ENCODE measurements at places on chromosomes 7 and 10. TPM values are rescaled to one million over a fixed set of nuclear protein-coding genes. Genes with fewer than 3 reads are reported as not detected.

Gene KMT2E
- 97.4 TPM for total RNA-seq

Gene PKD1L1
- total RNA-seq: 0.28 TPM

DNA sequence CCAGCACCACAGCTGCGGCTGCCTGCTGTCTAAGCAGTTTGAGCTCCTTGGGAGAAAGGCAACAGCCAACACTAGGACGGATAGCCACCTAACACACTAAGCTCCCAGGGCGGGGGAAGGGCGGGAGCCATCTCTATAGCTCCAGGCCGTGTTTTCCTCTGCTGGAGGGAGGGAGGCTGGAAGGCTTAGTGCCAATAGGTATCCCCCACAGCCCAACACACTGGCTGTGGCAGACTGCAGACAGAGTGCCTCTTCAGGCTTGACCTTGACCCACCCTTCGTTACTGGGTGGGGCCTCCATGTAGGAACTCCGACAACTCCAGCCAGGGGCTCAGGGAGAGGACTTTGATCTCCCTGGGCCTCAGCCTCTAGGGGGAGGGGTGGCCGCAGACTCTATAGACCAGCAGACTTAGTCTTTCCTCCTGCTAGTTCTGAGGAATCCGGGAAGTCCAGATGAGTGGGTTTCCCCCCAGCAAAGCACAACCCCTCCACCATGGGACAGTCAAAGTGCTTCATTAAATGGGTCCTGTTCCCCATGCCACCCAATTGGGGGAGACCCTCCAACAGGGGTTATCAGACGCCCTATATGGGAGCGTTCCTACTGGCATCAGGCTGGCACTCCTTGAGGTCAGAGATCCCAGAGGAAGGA is 314.4 kb upstream of the MKI67 start:
- DNase-seq: no peak
- no peaks in the 10 kb centered on the region for H3K4me1 ChIP-seq
- no peaks in the 10 kb centered on the region for H3K27me3 ChIP-seq
- no peak overlapping the region for H3K4me3 ChIP-seq
- H3K27ac ChIP-seq: no peak overlapping the region
- no peaks in the 10 kb centered on the region for H3K36me3 ChIP-seq

GRCh38 chr7:97770850-97771249 is 39.0 kb downstream of the TAC1 start:
- no peaks in the 10 kb centered on the region for H3K27me3 ChIP-seq
- H3K27ac ChIP-seq: no peak overlapping the region
- H3K4me1 ChIP-seq: no peaks in the 10 kb centered on the region
- DNase-seq: no peak

DNA sequence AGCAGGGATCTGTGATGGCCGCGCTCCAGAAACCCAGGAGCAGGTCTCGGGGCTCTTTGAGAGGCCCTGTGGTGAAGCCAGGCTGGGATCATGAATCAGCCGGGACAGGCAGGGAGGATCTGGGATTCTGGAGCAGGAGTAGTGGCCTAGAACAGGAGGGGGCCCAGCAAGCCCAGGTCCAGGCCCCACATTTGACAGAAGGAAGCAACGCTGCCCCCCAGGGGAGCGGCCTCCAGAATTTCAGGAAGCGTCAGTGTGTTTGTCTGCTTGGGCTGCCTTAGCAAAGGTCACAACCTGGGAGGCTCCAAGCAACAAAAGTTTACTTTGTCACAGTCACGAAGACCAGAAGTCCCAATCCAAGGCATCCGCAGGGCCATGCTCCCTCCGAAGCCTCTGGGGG is 36.8 kb downstream of the CLRN3 start:
- no peak overlapping the region for H3K27ac ChIP-seq
- H3K27me3 ChIP-seq: no peaks in the 10 kb centered on the region
- DNase-seq: no peak
- no peaks in the 10 kb centered on the region for H3K36me3 ChIP-seq
- no peak overlapping the region for H3K4me3 ChIP-seq
- no peaks in the 10 kb centered on the region for H3K4me1 ChIP-seq

- H3K36me3 ChIP-seq: no peaks in the 10 kb centered on the region
- H3K4me3 ChIP-seq: peak overlapping the region; percentile 19
- no peaks in the 10 kb centered on the region for H3K27me3 ChIP-seq
- H3K4me1 ChIP-seq: peaks cover 6% of the 10 kb centered on the region
- peak overlapping the region; percentile 74 for H3K27ac ChIP-seq
These were observed 84.1 kb upstream of the PRR15 start for GRCh38 chr7:29479301-29480200.

GRCh38 chr7:85682833-85683620 is 496.2 kb upstream of the SEMA3D start:
- no peaks in the 10 kb centered on the region for H3K4me1 ChIP-seq
- no peaks in the 10 kb centered on the region for H3K27me3 ChIP-seq
- H3K27ac ChIP-seq: no peak overlapping the region

DNA sequence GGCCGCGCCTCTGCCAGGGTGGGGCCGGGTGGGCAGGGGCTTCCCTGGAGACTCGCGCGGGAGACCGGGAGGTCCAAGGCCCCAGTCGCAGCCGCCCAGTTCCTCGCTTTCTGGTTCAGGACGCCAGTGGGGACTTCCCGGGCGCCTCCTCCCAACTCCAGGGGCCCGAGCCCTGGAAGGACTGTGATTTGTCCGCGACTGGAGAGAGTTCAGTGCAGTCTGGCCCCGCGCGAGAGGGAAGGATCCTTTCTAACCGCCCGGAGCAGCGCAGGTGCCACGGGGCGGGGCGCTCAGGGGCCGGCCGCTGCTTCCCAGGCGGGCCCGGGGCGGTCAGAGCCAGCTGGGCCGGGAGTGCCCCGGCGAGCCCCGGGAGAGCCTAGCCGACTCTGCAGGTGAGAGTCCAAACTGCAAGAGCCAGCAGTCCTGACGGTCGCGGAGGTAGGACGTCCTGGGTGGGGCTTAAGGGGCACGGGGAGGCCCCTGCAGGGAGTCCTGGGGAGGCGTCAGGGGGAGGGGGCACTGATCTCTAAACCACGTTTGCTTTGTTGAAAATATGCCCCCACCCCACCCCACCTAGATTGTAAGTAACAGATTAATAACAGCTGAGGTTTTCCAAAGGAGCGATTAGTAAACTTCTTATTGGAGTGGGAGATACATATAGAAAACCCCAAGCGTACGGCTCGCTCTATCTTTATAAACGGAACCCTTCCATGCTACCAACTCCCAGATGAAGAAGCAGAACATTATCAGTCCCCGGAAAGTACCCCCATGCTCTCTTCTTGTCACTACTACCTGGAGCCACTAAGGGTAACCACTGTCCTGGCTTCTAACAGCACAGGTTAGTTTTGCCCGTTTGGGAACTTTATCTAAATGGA is 8.2 kb downstream of the NKX2-3 start:
- H3K27me3 ChIP-seq: no peaks in the 10 kb centered on the region
- H3K4me1 ChIP-seq: no peaks in the 10 kb centered on the region
- H3K4me3 ChIP-seq: no peak overlapping the region
- no peak overlapping the region for H3K27ac ChIP-seq
- no peak for DNase-seq

DNA sequence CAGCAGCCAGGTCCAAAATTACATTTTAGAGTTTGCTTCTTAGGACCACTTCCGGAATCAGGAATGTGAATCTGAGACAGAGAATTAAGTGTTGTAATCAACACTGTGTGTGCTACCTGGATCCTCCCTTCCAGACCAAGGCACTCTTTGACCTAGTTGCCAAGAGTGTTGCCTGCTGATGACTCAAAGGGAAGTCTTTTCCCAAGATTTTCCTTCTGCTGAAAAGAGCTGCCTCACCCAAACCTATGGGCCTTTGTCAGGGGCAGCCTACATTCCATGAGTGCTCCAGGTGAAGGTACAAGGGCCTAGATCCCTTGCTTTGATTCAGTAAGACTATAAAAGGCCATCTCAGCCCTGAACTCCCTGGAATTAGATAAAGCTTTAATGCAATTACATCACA is 712.5 kb upstream of the ANKRD30A start:
- no peak overlapping the region for H3K4me3 ChIP-seq
- no peaks in the 10 kb centered on the region for H3K36me3 ChIP-seq
- no peaks in the 10 kb centered on the region for H3K4me1 ChIP-seq
- no peak overlapping the region for H3K27ac ChIP-seq
- no peaks in the 10 kb centered on the region for H3K27me3 ChIP-seq
- DNase-seq: no peak

- no peaks in the 10 kb centered on the region for H3K4me1 ChIP-seq
- H3K4me3 ChIP-seq: no peak overlapping the region
- H3K27ac ChIP-seq: no peak overlapping the region
- no peaks in the 10 kb centered on the region for H3K36me3 ChIP-seq
- H3K27me3 ChIP-seq: no peaks in the 10 kb centered on the region
These were observed 2.5 kb downstream of the GIMAP7 start for GRCh38 chr7:150516956-150517745.
